ENCODE measurements at places on chromosomes 11 and 22. TPM values are rescaled to one million over a fixed set of nuclear protein-coding genes. Genes with fewer than 3 reads are reported as not detected.

RIC3 gene
- polyA plus RNA-seq, result 22.1 TPM

KCNJ11 gene
- polyA plus RNA-seq, result 4.7 TPM

CNIH2 gene
- polyA plus RNA-seq, result 3.3 TPM

GRAP2 gene
- 0.09 TPM for polyA plus RNA-seq

ANO9 gene
- 0.23 TPM for polyA plus RNA-seq

HSD17B12 gene
- 89.0 TPM for polyA plus RNA-seq

SLC17A6 gene
- polyA plus RNA-seq, result not detected

RTN4RL2 gene
- 1.3 TPM for polyA plus RNA-seq

HBG2 gene
- 0.54 TPM for polyA plus RNA-seq

INSC gene
- not detected for polyA plus RNA-seq

RTN3 gene
- polyA plus RNA-seq, result 116 TPM

DNA sequence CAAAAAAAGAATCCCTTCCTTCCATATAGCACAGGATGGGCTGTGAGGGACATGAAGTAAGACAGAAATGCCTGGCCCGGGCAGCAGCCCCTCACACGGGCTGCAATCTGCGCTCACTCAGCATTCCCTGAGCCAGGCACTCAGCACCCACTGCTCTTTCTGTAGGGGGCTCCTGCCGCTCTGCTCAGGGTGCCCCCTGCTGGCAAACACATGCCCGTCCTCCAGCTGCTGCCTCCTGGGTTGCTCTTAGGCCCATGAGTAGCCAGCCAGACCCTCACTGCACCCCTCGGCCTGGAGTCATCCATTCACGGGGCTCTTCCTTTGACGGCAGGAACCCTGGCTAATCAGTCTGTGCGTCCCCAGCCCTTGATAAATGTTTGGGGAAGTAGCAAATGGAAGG lies 6.9 kb downstream of the MCAT start:
- peak overlapping the region; percentile 49 for H3K27ac ChIP-seq
- H3K27me3 ChIP-seq, result no peaks in the 10 kb centered on the region
- peaks cover 30% of the 10 kb centered on the region for H3K36me3 ChIP-seq
- peak; percentile 78 for DNase-seq

- no peak overlapping the region for H3K27ac ChIP-seq
- H3K27me3 ChIP-seq, result no peaks in the 10 kb centered on the region
- H3K4me1 ChIP-seq, result no peaks in the 10 kb centered on the region
- no peak overlapping the region for H3K4me3 ChIP-seq
- no peak for DNase-seq
Observed at GRCh38 chr11:65530157-65530496, 5.2 kb downstream of the SCYL1 start.

DNA sequence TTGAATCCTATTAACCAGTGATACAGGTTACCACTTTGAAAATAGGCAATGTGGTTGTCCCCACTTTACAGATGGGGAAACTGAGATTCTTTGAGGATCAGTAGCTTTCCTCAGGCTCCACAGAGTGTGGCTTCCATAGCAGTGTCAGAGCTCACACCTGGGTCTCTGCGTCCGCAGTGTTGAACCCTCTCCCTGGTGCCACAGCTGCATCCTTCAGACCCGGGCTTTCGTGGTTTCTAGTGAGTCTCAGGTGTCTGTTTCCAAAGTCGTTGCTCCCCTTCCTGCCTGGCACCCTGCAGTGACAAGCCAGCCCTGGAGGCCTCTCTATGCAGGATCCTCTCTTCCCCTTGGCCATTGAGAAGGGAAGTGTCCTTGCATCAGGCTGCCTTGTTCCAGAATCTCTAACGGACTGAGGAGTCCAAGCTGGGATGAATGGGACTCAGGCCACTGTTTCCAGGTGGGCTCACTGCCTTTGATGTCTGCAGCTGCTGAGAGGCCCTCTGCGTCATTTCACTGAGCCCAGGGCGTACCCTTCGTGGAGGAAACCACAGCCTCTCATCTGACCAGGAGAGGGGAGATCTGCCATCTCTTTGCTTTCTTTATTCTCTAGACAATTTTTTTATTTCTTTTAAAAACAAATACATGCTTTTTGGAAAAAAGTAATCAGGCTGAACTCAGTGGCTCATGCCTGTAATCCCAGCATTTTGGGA lies 48.4 kb upstream of the MICAL2 start:
- no peak overlapping the region for H3K27ac ChIP-seq
- no peaks in the 10 kb centered on the region for H3K27me3 ChIP-seq
- DNase-seq, result no peak
- peaks cover 10% of the 10 kb centered on the region for H3K4me1 ChIP-seq
- no peak overlapping the region for H3K4me3 ChIP-seq
- no peaks in the 10 kb centered on the region for H3K36me3 ChIP-seq

DNA sequence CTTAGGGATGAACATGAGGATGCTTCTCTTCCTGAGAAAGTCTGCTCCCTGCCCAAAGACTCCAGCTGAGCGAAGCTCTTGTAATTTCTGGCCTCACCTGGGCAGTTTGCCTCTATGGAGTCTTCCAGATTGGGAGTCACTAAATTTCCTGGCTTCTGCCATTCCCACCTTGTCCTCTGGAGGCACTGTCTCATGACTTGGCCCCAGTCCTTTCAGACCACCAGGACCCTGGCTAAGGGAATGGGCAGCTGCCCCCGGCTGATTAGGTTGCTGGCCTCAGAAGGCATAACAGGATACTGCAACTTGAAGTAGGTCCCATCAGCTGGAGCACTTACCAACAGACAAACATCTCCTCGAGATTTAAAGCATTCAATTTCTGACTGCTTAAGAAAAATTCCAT lies 128.1 kb upstream of the SPON1 start:
- DNase-seq, result peak; percentile 18
- H3K27me3 ChIP-seq, result no peaks in the 10 kb centered on the region
- H3K4me3 ChIP-seq, result no peak overlapping the region

DNA sequence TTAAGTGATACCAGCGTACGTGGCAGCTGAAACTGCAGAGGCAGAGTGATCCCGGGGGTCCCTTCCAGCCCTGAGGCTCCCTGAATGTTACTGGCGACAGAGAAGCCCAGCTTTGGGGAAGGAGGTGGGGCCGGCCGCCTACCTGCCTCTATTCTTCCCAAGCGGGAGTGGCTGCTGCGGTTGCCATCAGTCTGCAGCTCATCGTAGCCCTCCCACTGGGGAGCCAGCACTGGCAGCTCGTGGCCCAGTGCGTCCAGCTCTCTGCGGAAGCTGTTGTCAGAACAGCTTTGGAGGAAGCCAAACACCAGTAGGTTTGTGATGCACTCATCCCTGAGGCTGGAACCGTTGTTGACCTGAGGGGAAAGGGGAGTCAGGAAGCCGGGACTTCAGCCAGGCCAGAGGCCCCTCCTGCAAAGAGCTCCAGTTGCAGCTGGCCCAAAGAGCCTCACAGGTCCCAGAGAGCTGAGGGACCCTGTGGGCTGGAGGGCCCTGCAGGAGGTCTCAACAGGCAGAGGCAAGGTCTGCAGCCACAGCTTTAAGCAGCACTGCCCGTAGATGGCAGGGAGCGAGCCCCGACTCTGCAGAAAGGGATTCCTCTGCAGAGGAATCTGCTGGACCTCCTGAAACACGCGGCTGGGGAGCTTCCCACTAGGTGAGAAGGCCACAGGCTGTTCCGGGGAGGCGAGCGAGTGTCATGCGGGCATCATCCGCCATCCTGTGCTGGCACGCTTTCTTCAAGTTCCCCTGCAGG lies 30.4 kb downstream of the BID start:
- no peaks in the 10 kb centered on the region for H3K27me3 ChIP-seq
- no peak overlapping the region for H3K4me3 ChIP-seq
- H3K4me1 ChIP-seq, result no peaks in the 10 kb centered on the region
- no peak overlapping the region for H3K27ac ChIP-seq
- no peaks in the 10 kb centered on the region for H3K36me3 ChIP-seq

DNA sequence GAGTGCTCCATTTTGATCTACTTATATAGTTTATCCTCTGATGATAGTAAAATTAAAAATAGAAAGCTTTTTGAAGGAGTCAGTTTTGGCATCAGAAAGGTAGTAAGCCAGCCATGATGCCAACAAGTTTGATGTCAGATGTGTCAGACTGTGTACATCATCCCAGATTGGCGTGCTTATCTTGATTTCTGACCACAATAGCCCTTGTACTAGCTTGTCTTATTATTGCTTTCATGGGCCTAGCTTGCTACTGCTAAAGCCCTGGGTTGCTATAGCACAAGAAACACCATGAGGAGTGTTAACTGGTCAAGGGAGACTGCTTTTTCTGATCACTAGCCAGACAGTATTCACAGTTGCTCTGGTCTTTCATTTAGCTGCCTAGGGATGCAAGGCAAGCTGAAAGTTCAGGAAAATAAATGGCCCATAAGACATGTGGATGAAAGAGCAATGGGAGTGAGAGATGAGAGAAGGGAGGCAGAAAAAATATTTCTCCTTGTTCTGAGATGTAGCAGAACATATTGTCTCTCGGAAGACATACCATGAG lies 1038.5 kb downstream of the JRKL start:
- no peaks in the 10 kb centered on the region for H3K36me3 ChIP-seq
- DNase-seq, result no peak
- H3K4me1 ChIP-seq, result peaks cover 14% of the 10 kb centered on the region
- H3K4me3 ChIP-seq, result no peak overlapping the region

DNA sequence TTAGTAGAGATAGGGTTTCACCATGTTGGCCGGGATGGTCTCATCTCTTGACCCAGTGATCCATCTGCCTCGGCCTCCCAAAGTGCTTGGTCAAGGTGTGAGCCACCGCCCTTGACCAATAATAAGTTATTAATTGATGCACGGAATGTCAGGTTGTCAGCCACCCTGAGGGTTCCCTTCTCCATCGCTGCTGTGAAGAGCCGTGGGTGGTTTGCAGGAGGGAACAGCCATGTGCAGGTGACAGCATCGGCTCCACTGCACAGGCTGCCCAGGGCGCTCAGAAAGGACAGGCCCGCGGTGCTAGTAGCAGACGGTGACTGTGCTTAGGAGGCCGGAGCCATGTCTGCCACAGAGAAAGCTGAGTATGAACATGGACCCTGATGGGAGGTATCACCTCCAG lies 814.0 kb downstream of the BRD1 start:
- no peaks in the 10 kb centered on the region for H3K27me3 ChIP-seq
- H3K4me1 ChIP-seq, result no peaks in the 10 kb centered on the region
- H3K27ac ChIP-seq, result no peak overlapping the region
- DNase-seq, result no peak

GRCh38 chr22:33167998-33168790 lies 110.0 kb upstream of the SYN3 start:
- H3K27ac ChIP-seq, result no peak overlapping the region
- no peak for DNase-seq
- no peaks in the 10 kb centered on the region for H3K4me1 ChIP-seq

- H3K27ac ChIP-seq, result no peak overlapping the region
- no peaks in the 10 kb centered on the region for H3K36me3 ChIP-seq
- H3K4me1 ChIP-seq, result no peaks in the 10 kb centered on the region
- H3K27me3 ChIP-seq, result no peaks in the 10 kb centered on the region
Observed at GRCh38 chr22:30253205-30253852, 6.8 kb upstream of the LIF start.

DNA sequence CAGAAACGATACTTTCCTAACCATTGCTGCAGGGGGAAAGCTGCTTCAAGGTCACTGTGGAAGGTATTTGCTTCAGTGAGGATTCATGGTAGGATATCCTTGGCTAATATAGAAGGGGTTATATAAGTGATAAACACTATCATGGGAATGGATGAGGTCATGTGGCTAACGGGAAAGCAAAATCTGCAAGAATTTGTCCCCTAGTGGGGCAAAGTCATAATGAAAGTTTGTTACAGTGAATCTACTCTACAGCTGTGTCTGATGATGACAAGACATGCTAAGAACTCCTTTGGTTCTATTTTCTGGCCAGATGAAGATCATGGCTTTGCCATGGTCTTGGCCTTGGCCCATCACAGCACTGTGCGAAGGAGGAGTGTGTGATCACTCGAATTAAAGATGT lies 13.8 kb downstream of the MMP20 start:
- no peaks in the 10 kb centered on the region for H3K36me3 ChIP-seq
- H3K27me3 ChIP-seq, result no peaks in the 10 kb centered on the region
- DNase-seq, result no peak

DNA sequence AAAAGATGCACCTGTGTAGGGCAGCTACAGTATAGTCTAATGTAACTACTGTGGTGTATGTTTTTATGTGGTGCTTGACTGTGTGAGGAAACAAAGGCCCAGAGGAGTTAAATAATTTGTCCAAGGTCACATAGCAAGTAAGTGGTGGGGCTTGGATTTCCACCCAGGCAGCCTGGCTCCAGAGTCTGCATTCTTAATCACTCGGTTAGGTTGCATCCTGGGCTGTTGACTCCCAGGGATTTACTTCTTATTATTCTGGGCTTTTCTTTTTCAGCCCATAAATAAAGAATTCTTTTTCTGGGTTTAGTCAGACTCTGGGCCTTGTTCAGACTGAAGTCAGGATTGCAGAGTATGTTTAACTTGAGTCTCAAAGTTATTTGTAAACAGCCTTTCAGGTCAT lies 82.1 kb downstream of the ARHGAP42 start:
- H3K27me3 ChIP-seq, result no peaks in the 10 kb centered on the region
- peaks cover 22% of the 10 kb centered on the region for H3K4me1 ChIP-seq
- H3K27ac ChIP-seq, result peak overlapping the region; percentile 58
- no peak overlapping the region for H3K4me3 ChIP-seq

- no peak for DNase-seq
- H3K4me3 ChIP-seq, result no peak overlapping the region
- H3K27ac ChIP-seq, result no peak overlapping the region
Observed at GRCh38 chr22:23438216-23438615, 141.9 kb downstream of the IGLL1 start.

GRCh38 chr22:37259540-37260029 lies 15.5 kb upstream of the RAC2 start:
- H3K27ac ChIP-seq, result no peak overlapping the region
- H3K4me1 ChIP-seq, result peaks cover 8% of the 10 kb centered on the region
- H3K27me3 ChIP-seq, result peaks cover 6% of the 10 kb centered on the region
- no peak overlapping the region for H3K4me3 ChIP-seq
- peak; percentile 68 for DNase-seq

- no peak for DNase-seq
- no peaks in the 10 kb centered on the region for H3K27me3 ChIP-seq
- H3K36me3 ChIP-seq, result no peaks in the 10 kb centered on the region
- H3K27ac ChIP-seq, result no peak overlapping the region
- H3K4me3 ChIP-seq, result no peak overlapping the region
Observed at GRCh38 chr22:49432897-49433443, 394.7 kb downstream of the BRD1 start.

DNA sequence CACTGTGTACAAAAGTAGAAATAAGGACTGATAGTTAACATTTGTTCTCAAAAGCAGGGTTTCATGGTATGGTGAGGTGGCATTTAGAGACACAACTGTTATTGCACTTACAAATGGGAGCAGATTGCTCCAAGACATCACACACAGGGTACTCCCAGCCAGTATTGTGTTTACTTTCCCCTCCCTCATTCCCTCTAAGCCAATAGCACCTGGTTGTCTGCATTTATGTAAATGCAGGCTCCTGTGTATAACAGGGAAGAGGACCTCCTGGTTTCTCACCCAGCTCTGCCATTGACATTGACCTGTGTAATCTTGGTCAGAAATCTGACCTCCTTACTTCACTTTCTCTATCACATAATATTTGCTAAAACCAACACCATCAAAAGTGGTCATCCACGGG lies 154.4 kb downstream of the NAV2 start:
- H3K27ac ChIP-seq, result no peak overlapping the region
- H3K4me1 ChIP-seq, result peaks cover 8% of the 10 kb centered on the region
- no peak for DNase-seq
- H3K36me3 ChIP-seq, result no peaks in the 10 kb centered on the region
- no peaks in the 10 kb centered on the region for H3K27me3 ChIP-seq

GRCh38 chr11:86396396-86396795 lies 21.7 kb downstream of the CCDC81 start:
- H3K27ac ChIP-seq, result no peak overlapping the region
- no peak for DNase-seq
